ENCODE measurements at places on chromosomes 12 and 14.
A peak's percentile ranks its signal among the peaks of the same experiment; 100 is the strongest.

GRCh38 chr12:45329702-45330101 lies 113.8 kb downstream of the ANO6 start:
- no peak for DNase-seq

- no peak for DNase-seq
Measured at GRCh38 chr12:109531411-109531810, 41.9 kb downstream of the MMAB start.

GRCh38 chr12:25130741-25131188 lies 64.2 kb downstream of the DNAI7 start:
- DNase-seq = peak; percentile 34

DNA sequence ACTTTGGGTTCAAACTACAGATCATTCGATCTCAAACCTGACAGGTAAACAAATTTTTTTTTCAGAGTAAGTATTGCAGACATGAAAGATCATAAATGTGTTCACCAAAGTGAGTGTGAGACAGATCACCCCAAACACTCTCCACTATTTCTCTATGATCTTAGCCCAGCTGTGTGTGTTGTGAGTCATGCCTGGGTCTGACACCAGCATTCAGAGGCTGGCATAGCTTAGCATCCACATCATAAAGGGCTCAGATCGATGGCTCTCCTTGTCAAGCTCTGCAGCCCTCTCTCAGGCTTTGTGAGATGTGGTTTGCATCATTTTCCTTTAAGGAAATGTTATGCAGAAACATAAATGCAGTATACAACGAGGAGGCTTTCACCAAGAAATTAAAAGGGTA lies 164.9 kb downstream of the ETV6 start:
- DNase-seq = peak; percentile 73

DNA sequence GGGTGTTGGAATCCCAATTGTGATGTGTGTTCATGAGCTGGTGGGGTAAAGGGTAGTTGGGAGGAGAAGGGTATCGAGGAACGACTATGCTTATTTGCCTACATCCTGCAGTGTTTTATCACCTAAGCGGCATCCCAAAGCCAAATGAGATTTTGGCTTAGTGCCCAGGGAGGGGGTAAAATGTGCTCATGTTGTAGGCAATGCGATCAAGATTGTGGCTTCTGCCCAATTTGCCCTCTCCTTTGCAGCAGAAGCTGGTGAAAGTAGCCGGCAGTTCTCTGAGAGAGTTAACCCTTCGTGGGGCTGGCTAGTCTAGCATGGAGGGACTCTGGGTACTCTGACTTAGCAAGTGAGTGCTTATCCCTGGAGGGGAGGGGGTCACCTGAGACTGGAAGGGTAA lies 753 bp downstream of the RPH3A start:
- DNase-seq = no peak

DNA sequence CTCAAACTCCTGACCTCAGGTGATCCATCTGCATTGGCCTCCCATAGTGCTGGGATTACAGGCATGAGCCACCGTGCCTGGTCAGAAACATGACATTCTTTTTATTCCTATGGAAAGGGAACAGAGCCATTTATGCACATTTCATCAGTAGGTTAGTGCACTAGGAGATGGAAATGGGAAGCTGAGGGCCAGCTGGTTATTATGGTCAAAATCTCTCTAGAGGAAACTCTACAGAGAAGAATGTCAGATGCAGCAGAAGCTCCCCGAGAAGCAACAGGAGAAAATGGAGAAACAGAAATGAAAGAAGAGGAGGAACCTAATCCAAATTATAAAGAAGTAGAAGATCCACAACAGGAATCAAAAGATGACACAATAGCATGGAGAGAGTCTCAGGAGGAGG lies 2.7 kb downstream of the CFAP251 start:
- DNase-seq = no peak

GRCh38 chr12:93234641-93235040 lies 143.1 kb upstream of the NUDT4 start:
- no peak for DNase-seq

DNA sequence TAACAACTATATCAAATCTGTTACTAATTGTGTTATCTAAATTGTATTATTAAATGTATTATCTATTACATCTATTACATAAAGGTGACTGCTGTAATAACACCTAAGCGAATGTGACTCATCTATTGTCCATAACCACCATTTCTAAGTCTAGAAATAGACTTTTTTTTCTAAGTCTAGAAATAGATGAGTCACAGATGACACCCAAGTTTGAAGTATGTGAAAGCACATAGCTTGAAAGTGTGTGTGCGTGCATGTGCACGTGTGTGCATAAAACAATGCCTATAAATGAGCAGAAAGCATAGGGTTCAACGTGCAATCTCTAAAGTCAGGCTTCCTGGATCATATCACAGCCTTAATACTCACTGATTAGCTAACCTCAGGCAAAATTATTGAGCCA lies 451.3 kb upstream of the USP15 start:
- DNase-seq = no peak

DNA sequence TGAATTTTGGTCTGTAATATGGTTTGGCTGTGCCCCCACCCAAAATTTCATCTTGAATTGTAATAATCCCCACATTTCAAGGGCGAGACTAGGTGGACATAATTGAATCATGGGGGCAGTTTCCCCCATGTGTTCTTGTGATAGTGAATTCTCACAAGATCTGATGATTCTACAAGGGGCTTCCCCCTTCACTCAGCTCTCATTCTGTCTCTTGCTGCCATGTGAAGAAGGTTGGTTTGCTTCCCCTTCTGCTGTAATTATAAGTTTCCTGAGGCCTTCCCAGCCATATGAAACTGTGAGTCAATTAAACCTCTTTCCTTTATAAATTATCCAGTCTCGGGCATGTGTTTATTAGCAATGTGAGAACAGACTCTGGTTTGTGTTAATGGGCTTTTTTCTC lies 5.9 kb downstream of the LRRC9 start:
- no peak for DNase-seq

DNA sequence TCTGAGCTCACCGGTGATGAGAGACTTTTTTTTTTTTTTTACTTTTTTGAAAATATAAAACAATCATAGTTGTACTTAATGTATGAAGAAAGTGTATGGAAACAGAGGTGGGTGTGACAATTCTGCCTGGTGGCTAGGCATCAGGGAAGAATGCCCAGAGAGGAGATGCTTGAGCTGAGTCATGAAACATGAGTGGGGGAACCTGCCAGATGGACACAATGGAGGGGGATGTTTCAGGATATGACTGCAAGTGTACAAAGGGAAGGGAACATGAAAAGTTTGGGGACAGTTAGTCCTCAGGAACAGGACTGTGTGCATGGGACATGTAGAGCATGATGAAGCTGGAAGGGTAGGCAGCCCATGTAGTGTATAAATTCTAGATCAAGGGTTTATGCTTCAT lies 274.2 kb upstream of the E2F7 start:
- DNase-seq = no peak

DNA sequence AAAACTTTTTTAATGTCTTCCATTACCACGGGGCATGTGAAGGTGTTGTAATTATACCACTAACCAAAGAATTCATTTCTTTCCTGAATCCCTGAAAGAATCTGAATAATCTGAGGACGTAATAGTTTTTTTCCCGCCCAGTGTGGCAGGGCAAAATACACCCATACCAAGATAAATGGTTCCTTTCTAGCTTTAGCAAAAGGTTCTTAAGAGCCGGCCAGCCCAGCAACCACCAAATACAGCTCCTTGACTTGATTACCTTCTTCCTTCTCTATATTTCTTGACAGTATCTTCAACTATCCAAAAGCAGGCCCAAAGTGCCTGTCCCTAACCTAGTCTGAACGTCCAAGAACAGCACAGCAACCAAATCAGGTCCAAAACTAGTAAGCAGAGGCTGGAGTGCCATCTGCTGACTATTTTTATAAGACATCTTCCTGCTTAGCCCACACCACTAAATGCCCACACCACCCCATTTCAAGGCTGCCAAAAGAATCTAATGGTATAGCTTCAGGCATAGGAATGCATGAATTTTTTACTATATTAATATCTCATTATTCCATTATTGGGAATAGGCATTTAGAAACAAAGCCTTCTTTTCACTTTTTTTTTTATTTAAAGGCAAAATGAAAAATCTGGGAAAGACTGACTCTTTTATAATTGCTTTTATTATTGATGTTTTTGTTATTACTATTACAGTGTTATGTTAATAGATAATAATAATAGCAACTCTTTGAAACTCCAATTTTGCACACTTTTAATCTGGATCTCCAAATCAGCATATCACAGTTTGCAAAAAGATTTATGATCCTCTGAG lies 524.4 kb downstream of the MED13L start:
- peak; percentile 41 for DNase-seq

DNA sequence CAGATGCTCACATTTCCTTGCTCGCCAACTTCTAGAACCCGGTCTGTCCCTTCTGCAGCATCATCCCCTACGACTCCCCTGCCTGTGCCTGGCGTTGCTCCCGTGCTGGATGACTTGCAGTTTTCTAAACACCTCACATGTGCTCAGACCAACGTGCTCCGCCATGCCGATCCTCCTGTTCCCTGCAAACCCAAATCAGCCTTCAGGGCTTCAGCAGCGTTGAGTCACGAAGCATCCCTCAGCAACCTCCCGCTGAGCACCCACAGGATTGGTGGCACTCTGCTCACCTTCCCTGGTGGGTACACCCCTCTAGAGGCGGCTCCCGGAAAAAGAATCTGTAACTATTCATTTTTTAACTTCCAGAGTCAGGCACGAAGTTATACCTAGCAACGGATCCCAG lies 2.8 kb upstream of the PIWIL1 start:
- DNase-seq = no peak

GRCh38 chr14:62143245-62143644 lies 381.0 kb downstream of the SNAPC1 start:
- DNase-seq = peak; percentile 2

DNA sequence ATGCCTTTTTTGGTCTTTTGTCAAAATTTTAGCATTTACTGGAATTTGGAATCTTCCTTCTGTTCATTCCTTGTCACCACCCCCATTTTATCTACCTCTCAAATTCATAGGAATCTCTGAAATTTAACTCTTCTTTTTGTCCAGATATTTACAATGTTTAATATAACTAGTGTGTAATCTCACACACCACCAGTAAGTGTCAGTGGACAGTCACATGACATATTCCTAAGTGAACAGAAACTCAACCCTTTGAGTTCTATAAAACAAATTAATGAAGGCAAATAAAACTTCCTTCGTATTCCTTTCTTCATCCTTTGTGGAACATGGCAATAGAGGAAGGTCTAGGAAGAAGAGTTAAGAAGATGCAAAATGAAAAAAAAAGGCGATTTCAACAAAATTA lies 26.6 kb downstream of the ATF7 start:
- no peak for DNase-seq

GRCh38 chr12:117002051-117002817 lies 91.5 kb downstream of the FBXW8 start:
- no peak for DNase-seq

- no peak for DNase-seq
Measured at GRCh38 chr12:44889162-44889561, 13.0 kb upstream of the NELL2 start.

GRCh38 chr12:70648831-70649230 lies 11.6 kb upstream of the PTPRB start:
- peak; percentile 76 for DNase-seq

GRCh38 chr14:73008501-73008900 lies 18.4 kb downstream of the ZFYVE1 start:
- peak; percentile 96 for DNase-seq

GRCh38 chr14:72510566-72510965 lies 383.3 kb downstream of the DPF3 start:
- no peak for DNase-seq

- DNase-seq = peak; percentile 42
Measured at GRCh38 chr12:51008329-51009055, 17.7 kb downstream of the SLC11A2 start.

DNA sequence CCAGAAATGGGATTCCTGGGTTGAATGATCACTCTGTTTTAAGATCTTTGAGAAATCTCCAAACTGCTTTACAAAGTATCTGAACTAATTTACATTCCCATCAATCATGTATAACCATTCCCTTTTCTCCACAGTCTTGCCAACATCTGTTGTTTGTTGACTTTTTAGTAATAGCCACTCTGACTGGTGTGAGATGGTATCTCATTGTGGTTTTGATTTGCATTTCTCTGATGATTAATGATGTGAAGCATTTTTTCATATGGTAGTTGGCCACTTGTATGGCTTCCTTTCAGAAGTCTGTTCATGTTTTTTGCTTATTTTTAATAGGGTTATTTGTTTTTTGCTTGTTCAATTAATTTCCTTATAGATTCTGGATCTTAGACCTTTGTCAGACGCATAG lies 211.8 kb upstream of the AVPR1A start:
- DNase-seq = peak; percentile 19

DNA sequence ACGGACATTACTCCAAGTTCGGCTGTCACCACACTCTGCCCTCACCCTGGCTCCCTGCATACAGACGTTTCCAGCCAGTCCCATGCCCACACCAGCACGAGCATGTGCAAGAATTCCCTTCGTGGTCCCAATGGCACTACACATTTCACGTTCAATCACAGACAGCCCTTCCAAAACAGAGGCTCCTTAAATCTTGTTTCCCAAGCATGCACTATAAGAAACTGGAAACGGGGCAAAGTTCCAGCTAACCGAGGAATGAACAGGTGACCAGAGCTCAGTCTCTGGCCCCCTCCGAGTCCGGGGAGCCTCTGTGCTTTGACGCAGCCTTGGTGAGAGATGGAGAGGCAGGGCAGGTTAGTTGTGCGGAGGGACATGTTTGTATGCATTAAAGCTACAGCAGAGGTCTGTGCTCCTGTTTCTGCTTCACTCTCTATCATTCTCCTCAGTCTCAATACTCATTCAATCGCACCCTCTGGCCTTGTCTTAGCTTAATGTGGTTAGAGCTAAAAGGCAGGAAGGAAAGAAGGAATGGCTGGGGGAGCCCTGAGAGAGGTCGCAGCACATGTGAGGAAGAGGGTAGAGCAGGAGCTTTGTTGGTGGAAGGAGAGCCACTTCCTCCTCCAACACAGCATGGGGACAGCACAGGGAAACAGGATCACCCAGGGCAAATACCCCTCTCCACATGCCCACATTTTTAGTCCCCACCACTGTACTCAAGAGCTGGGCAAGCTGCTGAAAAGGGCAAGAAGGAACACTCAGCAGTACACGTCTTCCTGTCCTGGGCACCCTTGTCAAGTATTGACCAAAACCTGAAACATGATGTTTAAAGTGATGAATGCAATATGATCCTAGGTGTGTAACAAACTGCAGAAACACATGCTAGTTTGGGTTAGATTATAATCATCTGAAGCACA lies 12.2 kb upstream of the SELPLG start:
- DNase-seq = no peak

DNA sequence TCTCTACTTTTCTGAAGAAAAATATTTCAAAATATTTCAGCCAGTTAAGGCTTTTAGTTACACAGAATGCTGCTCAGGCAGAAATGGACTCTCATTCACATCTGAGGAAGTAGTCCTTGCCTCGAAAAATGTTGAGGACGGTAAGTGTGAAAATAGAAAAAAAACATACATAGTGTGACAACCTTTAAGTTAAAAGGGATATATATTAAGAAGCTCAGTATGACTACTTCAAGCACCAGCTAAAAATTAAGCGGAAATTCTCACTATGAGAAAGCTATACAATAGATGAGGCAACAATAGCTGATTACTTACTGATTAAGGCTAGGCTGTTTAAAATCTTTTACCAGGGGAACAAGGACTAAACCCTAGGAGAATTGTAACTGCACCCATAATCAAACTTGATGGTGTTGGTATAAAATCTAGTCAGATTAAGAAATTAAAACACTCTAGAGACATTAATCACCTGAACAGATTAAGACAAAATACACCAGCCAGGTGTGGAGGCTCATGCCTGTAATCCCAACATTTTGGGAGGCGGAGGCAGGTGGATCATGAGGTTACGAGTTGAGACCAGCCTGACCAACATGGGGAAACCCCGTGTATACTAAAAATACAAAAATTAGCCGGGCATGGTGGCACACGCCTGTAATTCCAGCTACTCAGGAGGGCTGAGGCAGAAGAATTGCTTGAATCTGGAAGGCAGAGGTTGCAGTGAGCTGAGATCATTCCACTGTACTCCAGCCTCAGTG lies 53.9 kb downstream of the HNRNPC start:
- no peak for DNase-seq
